Jurkat, Clone E6-1 (cell line): ENCODE measurements at places on chromosomes 11 and 22.

GRCh38 chr11:118240999-118241763, 11.0 kb downstream of the MPZL3 start:
- DNase-seq = peak; percentile 62

DNA sequence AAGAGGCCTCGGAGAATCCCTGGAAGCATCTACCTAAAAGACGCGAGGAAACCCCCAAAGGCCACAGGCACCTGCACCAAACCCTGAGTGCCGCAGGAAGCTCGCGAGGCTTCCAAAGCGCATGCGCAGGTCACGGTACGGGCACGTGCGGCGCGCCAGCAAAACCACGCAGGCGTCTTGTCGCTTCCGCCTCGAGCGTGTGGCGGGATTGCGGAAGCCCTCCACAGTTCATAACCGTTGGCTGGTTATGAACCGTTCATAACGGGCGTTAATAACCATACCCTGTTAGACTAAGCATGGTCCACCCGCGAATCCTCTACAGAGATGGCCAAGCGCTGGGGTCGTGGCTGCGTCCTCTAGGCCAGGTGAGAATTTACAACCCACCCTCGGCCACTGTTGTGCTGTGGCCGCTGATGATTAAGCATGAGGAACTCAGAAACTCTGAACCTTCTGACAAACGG, 46.4 kb downstream of the MORC2 start:
- DNase-seq = no peak

DNA sequence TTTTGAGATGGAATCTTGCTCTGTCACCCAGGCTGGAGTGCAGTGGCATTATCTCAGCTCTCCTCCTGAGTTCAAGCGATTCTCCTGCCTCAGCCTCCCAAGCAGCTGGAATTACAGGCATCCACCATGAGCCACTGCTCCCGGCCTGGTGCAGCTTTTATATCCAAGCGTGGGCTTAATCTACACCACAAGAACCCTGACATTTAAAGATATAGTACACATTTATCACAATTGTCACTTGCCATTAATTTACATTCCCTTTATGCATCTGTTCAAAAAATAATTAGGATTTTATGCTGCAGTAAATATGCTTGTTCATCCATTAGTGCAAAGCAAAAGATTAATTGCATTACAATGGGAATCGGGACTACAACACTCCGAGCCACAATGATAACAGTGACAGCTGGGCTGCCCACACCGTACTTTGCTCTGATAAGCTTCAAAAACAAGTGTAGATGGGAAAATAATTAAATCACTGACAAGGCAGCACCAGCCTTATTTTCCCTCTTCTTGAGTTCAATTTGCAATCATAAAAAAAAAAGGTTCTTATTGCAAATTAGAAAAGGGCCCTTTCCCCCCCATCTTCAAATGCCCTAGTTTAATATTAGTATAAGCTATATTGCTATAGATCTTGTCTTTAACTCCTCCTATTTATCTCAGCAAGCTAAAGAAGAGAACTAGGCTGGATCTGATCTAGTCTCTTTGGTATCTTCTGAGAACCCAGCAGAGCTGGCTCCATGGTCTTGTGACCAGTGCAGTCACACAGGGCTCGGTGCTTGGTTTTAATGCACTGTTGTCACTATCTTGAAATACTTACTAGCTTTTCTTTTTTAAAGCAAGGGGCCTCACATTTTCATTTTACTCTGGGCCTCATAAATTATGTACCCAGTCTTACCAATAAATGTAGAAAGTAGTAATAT, 206.2 kb upstream of the LRRC4C start:
- DNase-seq = no peak

DNA sequence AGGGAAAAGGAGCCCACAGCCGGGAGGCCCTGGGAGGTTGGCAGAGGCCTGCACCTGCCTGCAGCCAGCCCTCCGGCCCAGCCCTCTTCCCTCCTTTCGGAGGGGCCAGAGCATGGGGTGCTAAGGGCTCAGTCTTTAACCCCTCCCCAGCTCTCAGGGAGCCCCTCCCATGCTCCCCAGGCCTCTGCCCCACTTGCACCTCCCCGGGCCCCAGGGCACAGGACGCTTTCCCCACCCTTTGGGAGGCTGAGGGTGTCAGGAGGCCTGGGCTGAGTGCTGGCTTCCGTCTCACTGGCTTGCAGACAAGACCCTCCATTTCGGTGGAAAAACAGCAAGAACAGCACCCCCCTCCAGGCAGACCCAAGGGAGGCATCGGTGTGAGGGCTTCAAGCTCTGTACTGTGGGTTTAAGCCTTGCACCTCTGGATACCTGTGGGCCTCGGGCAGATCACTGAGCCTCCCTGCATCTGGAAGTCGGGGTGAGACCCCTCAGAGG, 7.3 kb downstream of the ASCL2 start:
- no peak for DNase-seq

GRCh38 chr11:37451903-37452302, 853.9 kb upstream of the RAG2 start:
- no peak for DNase-seq

GRCh38 chr11:134749040-134749839, 337.2 kb upstream of the B3GAT1 start:
- DNase-seq = no peak

GRCh38 chr11:13376838-13377237, 86.2 kb downstream of the BTBD10 start:
- DNase-seq = no peak

DNA sequence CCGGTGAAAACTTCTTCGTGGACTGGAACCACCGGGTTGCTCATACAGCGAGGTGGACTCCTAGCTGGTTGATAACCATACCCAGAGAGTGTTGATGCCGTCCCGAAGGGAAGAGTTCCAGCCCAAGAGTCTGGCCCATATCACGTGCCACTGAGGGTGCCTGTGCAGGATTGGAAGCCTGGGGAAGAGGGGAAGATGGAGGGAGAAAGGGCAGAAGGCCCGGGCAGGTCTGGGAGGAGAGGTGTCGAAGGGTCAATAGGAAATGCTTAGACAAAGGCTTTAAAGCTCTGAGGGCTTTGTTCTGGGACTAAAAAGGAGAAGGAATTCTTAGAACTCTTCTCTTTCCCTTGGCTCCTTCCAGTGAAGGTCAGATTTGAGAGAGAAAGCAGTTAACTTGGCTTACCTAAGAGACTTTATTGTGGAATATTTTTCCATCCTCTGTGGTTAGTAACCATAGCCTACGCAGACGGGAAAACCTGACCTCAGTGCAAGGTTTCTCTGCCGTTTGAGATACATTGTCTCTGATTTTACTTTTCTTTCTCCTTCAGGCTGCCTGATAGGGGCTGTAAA, 70.5 kb downstream of the JAM3 start:
- no peak for DNase-seq

- no peak for DNase-seq
Observed at GRCh38 chr11:1890856-1891830, 552 bp downstream of the PRR33 start.

DNA sequence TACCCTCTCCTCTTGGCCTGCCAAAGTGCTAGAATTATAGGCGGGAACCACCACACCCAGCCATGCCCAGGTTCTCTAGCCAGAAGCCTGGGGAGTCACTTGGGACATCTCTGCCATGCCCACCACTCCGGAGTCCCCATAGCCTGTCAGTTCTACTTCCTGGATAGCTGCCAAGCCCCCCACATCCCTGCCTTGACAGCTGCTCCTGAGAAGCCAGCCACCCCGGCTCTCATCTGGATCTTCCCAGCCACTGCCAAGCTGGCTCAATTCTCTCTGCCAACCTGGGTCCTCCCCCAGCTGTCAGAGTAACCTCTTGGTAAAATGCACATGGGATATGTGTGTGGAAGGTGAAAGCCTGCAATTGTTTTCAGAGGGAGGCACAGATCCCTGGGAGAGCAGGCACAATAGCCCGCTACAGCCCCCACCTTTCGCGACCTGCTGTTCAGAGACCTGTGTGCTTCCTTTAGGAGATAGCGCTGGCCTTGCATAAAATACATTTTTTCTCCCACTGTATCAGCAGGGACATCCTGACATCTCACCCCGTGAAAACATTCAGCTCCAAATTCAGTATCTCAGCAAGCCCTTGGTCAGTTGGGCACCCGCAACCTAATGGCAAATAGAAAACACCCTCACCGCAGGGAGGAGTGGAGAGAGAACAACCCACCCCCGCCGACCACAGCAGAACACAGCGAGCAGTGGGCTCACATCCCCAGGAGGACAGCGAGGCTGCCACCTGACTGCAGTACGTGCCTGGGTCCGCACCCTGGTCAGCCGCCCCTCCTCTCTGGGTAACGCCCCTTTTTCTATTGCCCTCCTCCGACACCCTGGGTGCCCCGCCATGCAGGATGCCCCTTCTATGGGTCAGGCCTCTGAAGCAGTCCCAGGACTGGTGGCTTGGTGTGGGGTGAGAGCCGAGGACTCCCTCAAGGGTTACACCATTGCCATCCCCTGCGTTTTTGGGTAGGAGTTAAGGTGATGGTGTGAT, 1342.2 kb downstream of the BRD1 start:
- no peak for DNase-seq

GRCh38 chr11:46901156-46901555, 17.2 kb downstream of the LRP4 start:
- DNase-seq = no peak

- DNase-seq = no peak
Observed at GRCh38 chr22:22384267-22384666, 124.3 kb downstream of the ZNF280B start.

GRCh38 chr11:61785837-61786402, 6.5 kb downstream of the TMEM258 start:
- no peak for DNase-seq

DNA sequence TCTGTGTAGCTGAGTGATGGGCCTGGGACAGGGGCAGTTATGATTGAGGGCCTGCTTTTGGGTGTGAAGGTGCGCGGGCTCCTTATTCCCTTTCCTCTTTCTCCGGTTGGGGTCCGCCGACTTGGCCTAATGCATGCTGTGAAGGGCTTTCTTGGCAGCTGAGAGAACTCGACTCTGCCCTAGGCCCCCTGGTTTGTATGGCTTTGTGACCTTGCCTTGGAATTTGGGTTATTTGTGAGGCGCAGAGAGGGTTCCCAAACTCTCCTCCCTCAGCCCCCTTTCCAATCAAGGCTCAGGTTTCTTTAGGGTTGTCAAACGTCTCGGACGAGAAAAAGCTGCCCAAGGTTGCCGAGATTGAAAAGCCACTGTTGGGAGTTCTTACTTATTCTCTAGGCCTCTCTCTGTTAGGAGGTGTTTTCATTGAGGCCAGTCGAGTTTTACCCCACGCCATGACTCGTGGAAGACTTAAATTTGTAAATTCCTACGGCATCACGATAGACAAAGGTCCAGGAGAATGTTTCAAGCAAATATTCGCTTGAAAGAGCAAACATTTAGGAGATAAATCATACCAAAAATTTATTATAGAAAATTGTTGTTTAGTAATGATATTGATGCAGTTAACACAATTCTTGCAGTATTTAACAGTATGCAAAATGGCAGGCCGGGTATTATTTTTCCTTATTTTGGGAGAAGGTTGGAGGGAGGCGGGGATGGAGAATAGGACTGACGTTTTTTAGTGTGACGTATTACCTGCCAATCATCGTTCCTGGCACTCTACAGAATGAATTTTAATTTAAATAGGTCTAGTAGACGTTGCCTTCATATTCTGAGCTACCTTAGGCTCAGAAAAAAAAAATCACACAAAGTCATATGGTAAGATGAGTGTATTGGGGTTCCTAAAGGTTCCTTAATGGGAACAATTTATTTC, 689 bp downstream of the PDHX start:
- DNase-seq = no peak

DNA sequence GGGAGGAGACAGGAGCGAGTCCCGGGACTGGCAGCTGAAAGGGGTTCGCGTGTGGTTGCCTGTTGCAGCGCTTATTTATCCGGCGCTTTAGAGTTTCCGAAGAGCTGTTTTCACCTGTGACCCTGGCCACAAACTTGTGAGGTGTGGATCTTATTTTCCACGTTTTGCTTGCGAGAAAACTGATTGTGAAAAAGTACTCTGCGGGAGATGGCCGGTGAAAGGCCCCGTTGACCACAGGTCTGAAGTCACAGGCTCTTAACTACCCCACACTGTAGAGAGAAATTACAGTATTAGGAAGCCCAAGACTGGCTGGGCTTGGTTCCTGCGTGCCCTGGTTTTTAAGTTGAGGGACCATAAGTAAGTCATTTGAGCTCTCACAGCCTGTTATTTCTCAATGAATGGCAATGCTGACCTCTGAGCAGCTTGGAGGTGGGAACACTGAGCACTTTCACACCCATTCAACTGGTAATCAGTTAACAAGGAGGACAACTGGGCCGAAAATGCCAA, 379 bp upstream of the RAB38 start:
- DNase-seq = no peak

GRCh38 chr22:20009018-20009491, 7.6 kb downstream of the ARVCF start:
- DNase-seq = no peak

DNA sequence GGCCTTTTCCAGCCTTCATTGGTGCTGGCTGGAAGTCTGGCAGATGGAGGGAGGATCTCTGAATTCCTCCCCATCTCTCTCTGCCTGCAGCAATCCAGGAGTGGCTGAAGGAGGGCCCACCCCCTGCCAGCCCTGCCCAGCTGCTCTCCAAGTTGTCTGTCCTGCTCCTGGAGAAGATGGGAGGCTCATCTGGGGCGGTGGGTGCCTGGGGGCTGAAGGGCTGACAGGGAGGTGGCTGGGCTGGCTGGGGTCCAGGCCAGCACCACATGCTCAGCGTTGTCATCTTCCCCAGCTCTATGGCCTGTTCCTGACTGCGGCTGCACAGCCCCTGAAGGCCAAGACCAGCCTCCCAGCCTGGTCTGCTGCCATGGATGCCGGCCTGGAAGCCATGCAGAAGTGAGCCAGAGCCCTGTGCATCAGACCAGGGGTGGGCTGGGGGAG, 12.2 kb downstream of the TKFC start:
- no peak for DNase-seq

DNA sequence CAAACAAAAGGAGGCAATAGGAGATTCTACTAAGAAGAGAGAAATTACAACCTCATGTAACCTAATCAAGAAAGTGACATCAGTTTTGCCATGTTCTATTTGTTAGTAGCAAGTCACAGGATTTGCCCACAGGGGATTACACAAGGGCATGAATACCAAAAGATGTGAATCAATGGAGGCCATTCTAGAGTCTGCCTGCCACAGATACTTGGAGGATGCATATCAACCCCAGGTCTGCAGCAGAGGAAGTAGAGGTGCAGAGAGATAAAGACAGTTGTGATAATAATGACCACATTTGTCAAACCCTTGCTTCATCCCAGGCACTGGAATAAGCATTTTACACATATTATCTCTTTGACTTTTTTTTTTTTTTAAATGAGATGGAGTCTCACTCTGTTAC, 2.4 kb upstream of the ASCC2 start:
- peak; percentile 52 for DNase-seq

GRCh38 chr11:102966011-102966410, 10.5 kb upstream of the MMP13 start:
- no peak for DNase-seq

- no peak for DNase-seq
Observed at GRCh38 chr11:94134651-94135512, 6.2 kb downstream of the PANX1 start.

GRCh38 chr11:119315131-119316015, 1.6 kb downstream of the MCAM start:
- peak; percentile 66 for DNase-seq

GRCh38 chr11:2664791-2665525, 34.8 kb downstream of the KCNQ1OT1 start:
- no peak for DNase-seq

GRCh38 chr11:35617687-35618496, at the start of gene FJX1:
Gene FJX1, plus strand, starts transcription at chr11:35618460. Its CDS starts 177 bp downstream, at chr11:35618637.
- DNase-seq = peak; percentile 18

- no peak for DNase-seq
Observed at GRCh38 chr11:125464270-125464662, 31.8 kb downstream of the FEZ1 start.

- DNase-seq = no peak
Observed at GRCh38 chr11:117200813-117201657, 1.9 kb downstream of the TAGLN start.

GRCh38 chr22:50317178-50317577, 9.6 kb downstream of the DENND6B start:
- no peak for DNase-seq
